ENCODE measurements at places on chromosomes 3 and 15.

GRCh38 chr15:64774037-64774628, 1.3 kb downstream of the RBPMS2 start:
- no peak for DNase-seq

- DNase-seq: no peak
Measured at GRCh38 chr15:97545799-97546198, 414.7 kb upstream of the ARRDC4 start.

DNA sequence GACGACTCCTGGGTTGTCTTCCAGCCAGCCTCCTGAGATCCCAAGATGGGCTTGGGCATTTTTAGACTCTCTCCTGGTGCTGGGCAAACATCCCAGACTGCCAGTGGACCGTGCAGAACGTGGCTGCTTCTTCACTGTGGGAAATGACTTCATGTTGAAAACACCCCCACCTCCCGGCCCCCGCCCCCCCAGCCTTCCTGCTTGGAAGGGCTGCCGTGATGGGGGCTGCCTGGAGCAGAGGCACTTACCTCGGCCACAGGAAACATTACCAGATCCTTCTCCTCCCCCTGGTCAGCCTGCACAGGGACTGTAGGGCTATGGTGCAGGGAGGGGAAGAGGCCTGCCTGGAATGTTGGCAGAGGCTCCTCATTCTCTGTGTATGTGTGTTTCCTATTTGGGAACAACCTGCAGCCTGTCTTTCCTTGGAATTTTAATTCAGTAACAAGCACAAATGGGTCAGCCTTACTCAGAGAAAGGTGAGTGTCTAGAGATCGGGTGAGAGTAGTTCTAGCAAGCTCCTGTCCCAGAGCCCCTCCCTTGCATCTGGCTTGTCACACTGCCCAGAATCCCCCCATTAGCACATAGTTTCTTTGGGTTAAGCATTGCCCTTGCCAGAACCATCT, 90.8 kb downstream of the ANP32A start:
- no peak for DNase-seq

GRCh38 chr15:101307048-101307896, 12.2 kb upstream of the SNRPA1 start:
- DNase-seq: no peak

- no peak for DNase-seq
Measured at GRCh38 chr15:66154581-66154980, 99.0 kb downstream of the MEGF11 start.

GRCh38 chr3:102810937-102811336, 376.1 kb downstream of the ZPLD1 start:
- DNase-seq: no peak

DNA sequence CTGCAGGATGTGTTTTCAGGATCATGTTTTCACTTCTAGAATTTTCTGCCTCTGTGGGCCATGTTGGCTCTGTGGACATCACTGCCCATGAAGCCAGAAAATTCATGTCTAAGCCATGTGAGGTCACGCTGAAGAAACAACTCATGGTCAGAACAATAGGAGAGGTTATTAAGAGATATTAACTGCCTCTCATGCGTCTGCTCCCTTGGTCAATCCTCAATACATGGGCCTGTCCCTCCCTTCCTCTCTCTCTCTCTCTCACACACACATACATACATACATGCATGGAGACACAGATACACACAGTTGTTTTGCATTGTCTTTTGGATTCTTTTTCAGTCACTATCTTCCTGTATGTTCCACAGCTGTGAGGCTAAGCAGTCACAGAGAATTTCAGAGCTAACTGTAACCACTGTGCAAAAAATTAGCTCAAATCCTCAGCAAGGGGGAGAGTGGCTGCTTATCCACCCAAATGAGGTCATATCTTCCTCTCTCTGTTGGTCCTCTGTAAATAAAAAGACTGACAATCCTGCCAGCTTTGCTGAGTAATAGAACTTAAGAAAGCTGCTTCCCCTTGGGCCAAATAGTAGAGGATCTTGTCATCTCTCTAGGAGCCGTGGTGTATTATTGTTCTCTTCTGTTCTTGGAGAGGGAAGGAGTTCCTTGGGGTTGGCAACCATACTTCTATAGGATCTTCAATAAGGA, 45.6 kb downstream of the LRTM1 start:
- no peak for DNase-seq

DNA sequence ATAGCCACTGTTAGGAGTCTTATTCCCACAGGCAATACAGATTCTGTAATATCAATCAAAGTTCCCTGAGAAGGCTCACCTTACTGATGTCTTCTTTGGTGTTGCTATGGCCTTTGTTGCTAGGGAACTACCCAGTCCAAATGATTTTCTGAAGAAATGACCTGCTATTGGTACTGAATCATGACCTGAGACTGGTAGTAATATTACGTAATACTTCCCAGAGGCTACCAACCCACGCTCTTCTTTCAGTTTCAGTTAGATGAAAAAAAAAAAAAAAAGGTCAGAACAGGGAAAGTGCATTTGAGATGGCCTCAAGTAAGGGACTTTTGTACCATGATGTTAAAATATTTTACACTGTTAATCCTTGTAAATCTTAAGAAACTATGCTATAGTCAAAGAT, 1092.5 kb upstream of the EPHA6 start:
- no peak for DNase-seq

DNA sequence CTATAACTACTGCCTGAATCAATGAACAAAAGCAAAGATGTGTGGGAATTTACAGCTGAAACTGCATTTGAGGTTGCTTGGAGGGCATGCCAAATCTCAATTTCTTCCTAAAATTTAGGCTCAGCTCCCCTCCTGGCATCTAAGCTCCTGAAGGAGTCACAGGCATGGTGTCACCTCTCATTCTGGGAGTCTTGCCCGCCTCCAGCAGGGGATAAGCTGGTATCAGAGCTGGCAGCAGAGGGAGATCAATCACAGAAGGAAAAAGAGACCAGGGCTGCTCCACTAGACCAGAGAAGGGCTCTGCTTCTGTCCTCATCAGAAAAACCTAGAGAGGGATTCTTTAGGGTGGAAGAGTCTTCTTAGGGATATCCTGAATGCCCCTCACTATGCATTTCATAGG, 150.4 kb upstream of the SLC6A11 start:
- no peak for DNase-seq

DNA sequence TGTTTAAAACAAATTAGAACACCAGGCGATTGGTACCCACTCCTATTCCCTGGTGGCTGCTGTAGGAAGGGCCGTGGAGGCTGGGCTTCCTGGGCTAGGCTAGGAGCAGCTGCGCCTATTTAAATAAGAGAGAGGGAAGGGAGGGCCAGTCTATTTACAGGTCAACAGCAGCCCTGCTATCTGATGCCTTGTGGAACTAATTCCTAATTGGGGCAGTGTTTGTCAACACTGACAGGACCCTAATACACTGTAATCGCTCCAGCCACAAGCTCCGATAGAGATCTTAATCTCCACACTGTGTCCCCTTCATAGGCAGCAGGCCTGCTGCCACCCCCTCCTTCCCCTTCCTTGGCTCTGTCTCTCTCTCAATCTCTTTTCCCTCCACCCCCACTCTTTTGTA, 116.9 kb upstream of the SOX14 start:
- DNase-seq: no peak

DNA sequence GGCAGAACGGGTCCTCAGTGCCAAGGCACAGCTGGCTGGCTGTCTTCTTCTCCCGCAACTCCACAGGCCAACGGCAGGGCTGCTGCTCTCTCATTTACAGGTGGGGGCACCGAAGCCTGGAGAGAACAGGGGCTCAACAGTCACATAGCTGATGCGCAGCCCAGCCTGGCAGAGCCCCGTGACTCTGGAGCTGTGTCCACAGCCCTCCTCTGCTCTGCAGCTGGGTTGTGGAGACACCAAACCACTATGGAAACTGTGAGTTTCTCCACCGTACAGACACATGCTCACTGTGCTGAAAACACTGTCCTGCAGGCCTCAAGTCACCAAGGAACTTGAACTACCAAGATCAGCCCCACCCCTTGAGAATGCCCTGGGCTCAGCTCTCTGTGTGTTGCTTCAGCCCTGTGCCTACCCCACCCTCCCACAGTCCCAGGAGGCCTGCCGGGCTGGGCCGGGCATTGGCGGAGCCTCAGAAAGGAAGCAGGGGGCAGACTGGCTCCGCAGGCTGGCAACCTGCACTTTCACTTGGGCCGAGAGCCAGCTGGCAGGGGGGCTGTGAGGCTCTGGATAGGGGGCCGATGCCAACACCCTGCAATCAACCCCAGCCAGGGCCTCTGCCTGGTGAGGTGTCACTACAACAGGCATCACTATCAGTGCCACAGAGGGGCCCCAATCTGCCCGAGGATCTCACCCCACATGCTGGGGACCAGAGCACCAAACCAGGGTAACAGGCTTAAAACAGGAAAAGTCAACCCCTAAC, 113.7 kb upstream of the RPL32 start:
- no peak for DNase-seq

DNA sequence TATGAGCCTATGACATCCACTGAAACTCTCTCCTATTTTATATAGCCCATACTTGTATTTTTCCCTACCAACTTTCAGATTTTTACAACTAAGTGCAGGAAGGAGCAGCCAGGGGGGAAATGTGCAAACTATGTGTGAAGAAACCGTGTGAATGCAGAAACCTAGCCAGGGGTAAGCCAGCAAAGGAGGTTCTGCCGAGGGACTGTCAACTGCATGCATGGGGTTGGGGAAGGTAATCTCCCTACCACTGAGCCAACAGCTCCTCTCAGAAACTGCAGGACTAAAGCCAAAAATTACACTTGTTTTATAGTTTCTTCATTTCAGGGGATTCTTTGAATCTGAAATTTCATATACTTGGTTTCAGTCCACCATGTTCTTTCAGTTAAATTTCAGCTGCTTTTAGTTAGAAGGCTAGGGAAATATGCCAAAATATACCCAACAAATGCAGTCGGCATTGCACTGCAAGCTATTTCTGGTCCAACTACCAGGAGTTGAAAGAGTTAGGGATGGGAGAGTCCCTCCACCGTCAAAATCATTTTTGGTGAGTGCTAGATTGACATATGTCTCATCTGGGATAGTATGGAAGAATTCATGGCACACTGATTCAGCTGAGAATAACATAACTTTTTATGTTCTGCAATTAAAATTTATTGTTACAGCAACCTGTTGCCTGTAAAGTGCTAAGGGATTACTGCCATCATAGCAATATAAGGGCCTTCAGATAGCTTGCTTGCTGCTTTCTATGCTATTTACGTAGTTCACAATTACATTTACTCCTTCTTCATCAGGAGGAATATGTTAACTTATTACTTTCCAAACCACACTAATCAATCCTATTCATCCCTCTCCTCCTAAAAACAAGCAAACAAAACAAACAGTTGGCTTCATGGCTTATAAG, 904.2 kb downstream of the ROBO1 start:
- no peak for DNase-seq

GRCh38 chr3:10198761-10199649, 34.3 kb downstream of the IRAK2 start:
- DNase-seq: peak; percentile 29

GRCh38 chr3:115982629-115983028, 359.3 kb downstream of the GAP43 start:
- DNase-seq: no peak

Data from stimulated activated CD4-positive, alpha-beta T cell treated with anti-CD3 and anti-CD28 coated beads, Interleukin-15, amount 100 ng/mL, for 1 hour (primary cell).